ENCODE measurements at places on chromosomes 3 and 15. TPM values are rescaled to one million over a fixed set of nuclear protein-coding genes. Genes with fewer than 3 reads are reported as not detected.
A peak's percentile ranks its signal among the peaks of the same experiment; 100 is the strongest.

GRCh38 chr15:80182611-80183261 lies 29.9 kb downstream of the FAH start:
- H3K4me1 ChIP-seq, result no peaks in the 10 kb centered on the region
- no peaks in the 10 kb centered on the region for H3K27me3 ChIP-seq
- H3K36me3 ChIP-seq, result peaks cover 56% of the 10 kb centered on the region
- H3K4me3 ChIP-seq, result no peak overlapping the region

KLHL18 gene
- total RNA-seq, result 47.0 TPM

ARGFX gene
- not detected for total RNA-seq

P3H2 gene
- total RNA-seq, result not detected

CYP1A2 gene
- total RNA-seq, result not detected

GRCh38 chr3:114223143-114223542 lies 14.2 kb downstream of the ZNF80 start:
- peak; percentile 73 for DNase-seq
- H3K36me3 ChIP-seq, result peaks cover 30% of the 10 kb centered on the region
- peak overlapping the region; percentile 24 for H3K4me3 ChIP-seq
- H3K4me1 ChIP-seq, result peaks cover 51% of the 10 kb centered on the region
- H3K27me3 ChIP-seq, result no peaks in the 10 kb centered on the region
- peak overlapping the region; percentile 86 for H3K27ac ChIP-seq

GRCh38 chr3:102510663-102511062 lies 75.8 kb downstream of the ZPLD1 start:
- H3K27me3 ChIP-seq, result no peaks in the 10 kb centered on the region
- H3K36me3 ChIP-seq, result no peaks in the 10 kb centered on the region
- H3K4me3 ChIP-seq, result no peak overlapping the region
- no peak for DNase-seq
- H3K4me1 ChIP-seq, result no peaks in the 10 kb centered on the region

ACTC1 gene
- not detected for total RNA-seq

DNA sequence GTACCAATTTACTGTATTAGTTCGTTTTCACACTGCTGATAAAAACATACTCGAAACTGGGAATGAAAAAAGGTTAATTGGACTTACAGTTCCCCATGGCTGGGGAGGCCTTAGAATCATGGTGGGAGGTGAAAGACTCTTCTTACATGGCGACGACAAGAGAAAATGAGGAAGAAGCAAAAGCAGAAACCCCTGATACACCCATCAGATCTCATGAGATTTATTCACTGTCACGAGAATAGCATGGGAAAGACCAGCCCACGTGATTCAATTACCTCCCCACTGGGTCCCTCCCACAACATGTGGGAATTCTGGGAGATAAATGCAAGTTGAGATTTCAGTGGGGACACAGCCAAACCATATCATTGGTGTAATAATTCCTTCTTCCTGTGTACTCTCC lies 69.6 kb downstream of the C3orf20 start:
- no peak overlapping the region for H3K27ac ChIP-seq
- H3K4me1 ChIP-seq, result no peaks in the 10 kb centered on the region
- H3K4me3 ChIP-seq, result no peak overlapping the region
- peaks cover 31% of the 10 kb centered on the region for H3K27me3 ChIP-seq
- no peaks in the 10 kb centered on the region for H3K36me3 ChIP-seq

GRCh38 chr3:44309500-44309899 lies 29.1 kb upstream of the TCAIM start:
- no peaks in the 10 kb centered on the region for H3K4me1 ChIP-seq
- no peaks in the 10 kb centered on the region for H3K36me3 ChIP-seq
- no peak overlapping the region for H3K27ac ChIP-seq
- no peak for DNase-seq
- no peak overlapping the region for H3K4me3 ChIP-seq

DNA sequence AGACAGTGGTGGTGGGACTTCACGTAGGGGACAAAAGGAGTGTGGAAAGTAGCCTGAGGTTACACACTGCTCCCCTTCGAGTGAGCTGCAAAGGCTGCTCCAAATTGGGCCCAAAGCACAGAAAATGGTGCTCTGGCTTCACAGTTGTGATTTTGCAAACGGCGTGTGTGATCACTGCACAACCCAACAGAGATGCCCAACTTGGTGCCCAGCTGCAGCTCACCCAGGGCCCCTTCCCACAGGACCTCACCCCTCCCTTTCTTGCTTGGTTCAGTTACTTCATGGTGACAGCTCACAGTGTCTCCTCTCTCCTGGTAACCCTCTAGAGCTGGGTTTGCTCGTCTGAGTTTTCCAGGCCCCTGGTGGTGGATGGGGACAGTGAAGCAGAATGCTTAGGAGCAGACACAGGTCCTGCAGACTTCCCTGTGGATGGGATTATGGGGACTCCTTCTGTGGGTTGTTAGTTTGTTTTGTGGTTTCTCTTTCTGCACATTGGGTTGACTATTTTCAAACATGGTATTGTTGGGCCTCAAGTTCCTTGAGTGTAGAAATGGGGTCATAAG lies 98.3 kb downstream of the TOP2B start:
- H3K4me1 ChIP-seq, result no peaks in the 10 kb centered on the region
- DNase-seq, result no peak
- no peaks in the 10 kb centered on the region for H3K36me3 ChIP-seq
- H3K27me3 ChIP-seq, result peaks cover 4% of the 10 kb centered on the region
- H3K27ac ChIP-seq, result no peak overlapping the region
- H3K4me3 ChIP-seq, result no peak overlapping the region

DNA sequence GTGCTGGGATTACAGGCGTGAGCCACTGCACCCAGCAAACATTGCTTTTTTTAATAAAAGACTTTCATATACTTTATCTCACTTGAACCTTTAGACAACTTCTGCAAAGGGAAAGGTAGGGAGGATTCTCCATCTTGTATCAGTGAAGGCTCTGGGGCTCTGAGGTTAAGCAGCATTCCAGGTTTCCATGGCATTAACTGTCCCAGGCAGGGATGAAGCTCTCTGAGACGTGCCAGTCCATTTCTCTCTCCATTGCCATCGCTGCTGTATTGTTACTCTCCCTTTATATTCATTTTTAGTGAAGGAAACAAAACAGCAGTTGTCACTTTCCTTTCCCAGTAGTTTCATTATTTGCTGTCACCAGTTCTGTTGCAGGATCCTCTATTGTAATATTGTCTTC lies 342.4 kb downstream of the LPP start:
- no peaks in the 10 kb centered on the region for H3K27me3 ChIP-seq
- H3K4me3 ChIP-seq, result no peak overlapping the region
- no peak for DNase-seq
- H3K4me1 ChIP-seq, result peaks cover 2% of the 10 kb centered on the region
- H3K27ac ChIP-seq, result no peak overlapping the region

- H3K4me3 ChIP-seq, result no peak overlapping the region
- no peak overlapping the region for H3K27ac ChIP-seq
- no peak for DNase-seq
- no peaks in the 10 kb centered on the region for H3K27me3 ChIP-seq
Observed at GRCh38 chr3:128859630-128860029, 19.8 kb upstream of the ACAD9 start.

SHC4 gene
- 21.2 TPM for total RNA-seq

DPPA2 gene
- not detected for total RNA-seq

LRRC31 gene
- not detected for total RNA-seq

- H3K4me3 ChIP-seq, result no peak overlapping the region
- no peak for DNase-seq
- no peak overlapping the region for H3K27ac ChIP-seq
- H3K27me3 ChIP-seq, result peaks cover 21% of the 10 kb centered on the region
- H3K36me3 ChIP-seq, result no peaks in the 10 kb centered on the region
Observed at GRCh38 chr15:66864086-66864830, 162.2 kb downstream of the SMAD6 start.

PLSCR5 gene
- total RNA-seq, result not detected

HRH1 gene
- total RNA-seq, result 0.52 TPM

CCR1 gene
- total RNA-seq, result 6.7 TPM

SI gene
- total RNA-seq, result not detected

DNA sequence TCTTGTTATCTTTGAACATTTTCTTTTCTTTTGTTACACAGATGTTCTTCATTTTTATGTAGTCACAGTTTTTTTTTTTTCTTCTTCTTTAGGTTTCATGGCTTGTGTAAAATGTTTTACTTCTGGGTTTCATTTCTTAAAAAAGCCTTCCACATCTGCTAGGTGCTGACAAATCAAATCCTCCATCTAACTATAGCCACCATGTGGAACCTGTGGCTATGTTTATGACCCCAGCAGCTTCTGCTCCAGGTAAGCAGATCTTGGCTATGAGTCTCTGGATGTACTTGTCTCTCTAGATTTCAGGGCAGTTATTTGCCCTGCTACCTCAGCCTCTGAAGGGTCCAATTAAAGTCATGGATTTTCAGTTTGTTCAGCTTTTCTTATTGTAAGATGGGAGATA lies 44.5 kb downstream of the OXSM start:
- no peak overlapping the region for H3K27ac ChIP-seq
- peaks cover 5% of the 10 kb centered on the region for H3K4me1 ChIP-seq
- H3K27me3 ChIP-seq, result peaks cover 8% of the 10 kb centered on the region
- no peak overlapping the region for H3K4me3 ChIP-seq
- no peaks in the 10 kb centered on the region for H3K36me3 ChIP-seq

FOXL2NB gene
- not detected for total RNA-seq

GP9 gene
- total RNA-seq, result not detected

DNA sequence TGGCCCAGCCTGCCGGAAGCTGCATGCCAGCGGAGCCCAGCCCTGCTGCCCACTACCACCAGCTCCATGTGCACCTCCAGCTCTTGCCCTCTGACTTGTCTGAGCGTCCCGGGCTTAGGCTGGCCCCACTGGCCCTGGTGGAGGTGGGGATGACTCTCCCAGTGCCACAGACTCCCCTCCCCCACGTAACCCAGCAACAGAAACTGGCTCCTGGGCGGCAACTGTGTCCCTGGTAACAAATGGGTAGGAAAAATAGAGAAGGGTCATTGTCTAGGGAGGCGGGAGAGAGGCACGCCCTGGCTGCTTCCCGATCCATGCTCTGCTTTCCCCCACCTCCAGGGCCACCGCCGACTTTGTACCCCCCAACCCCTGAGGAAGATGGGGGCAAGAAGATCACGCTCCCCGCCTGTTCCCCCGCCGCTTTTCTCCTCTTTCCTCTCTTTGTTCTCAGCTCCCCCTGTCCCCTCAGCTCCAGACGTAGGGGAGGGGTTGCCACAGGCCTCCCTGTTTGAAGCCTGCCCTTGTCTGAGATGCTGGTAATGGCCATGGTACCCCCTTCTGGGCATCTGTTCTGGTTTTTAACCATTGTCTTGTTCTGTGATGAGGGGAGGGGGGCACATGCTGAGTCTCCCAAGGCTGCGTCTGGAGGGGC lies 10.8 kb upstream of the SEMA3B start:
- H3K36me3 ChIP-seq, result peaks cover 34% of the 10 kb centered on the region
- no peak overlapping the region for H3K4me3 ChIP-seq
- DNase-seq, result no peak

DNA sequence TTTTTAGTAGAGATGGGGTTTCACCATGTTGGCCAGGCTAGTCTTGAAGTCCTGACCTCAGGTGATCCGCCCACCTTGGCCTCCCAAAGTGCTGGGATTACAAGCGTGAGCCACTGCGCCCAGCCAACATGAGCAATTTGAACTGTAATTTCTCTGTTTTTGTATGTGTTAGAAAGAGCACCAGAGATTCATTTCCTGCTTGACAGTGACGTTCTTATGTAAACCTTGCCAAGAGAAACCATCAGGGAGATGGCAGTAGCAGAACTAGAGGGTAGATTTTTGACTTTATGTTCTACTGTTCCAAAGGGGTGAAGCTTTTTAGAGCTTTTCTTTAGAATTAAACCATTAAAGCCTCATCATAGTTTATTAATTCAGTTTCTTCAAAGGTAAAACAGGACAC lies 148.1 kb upstream of the UMPS start:
- DNase-seq, result no peak
- H3K27me3 ChIP-seq, result peaks cover 64% of the 10 kb centered on the region
- H3K27ac ChIP-seq, result no peak overlapping the region
- H3K4me3 ChIP-seq, result no peak overlapping the region
- no peaks in the 10 kb centered on the region for H3K36me3 ChIP-seq
- H3K4me1 ChIP-seq, result peaks cover 8% of the 10 kb centered on the region

GOLGA8J gene
- not detected for total RNA-seq

ACKR4 gene
- total RNA-seq, result 0.26 TPM

DNA sequence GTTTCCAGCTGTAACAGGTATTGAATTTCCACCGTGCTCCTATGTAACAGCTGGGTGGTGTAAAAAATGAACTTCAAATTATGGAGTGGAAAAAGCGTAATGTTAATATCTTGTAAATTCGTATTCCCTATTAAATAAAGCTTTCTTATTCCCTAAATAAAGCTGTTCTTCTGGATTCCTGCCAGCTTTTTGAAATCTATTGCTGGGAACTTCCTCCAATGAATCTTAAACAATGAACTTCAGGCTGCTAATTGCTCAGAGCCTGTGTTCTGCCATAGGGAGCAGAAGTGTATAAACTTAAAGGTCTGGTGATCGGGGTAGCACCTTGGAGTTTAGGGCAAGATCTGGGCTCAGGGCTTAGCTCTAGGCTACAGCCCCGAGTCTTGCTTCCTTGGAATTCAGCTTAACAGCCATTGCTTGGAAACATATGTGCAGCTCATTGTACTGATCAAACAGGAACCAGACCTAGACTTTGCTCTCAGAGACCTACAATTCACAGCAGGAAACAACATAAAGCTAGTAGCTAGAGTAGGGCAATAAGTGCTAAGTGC lies 1.4 kb downstream of the ARL14 start:
- no peak overlapping the region for H3K4me3 ChIP-seq
- H3K27ac ChIP-seq, result no peak overlapping the region
- H3K27me3 ChIP-seq, result peaks cover 11% of the 10 kb centered on the region
- H3K4me1 ChIP-seq, result no peaks in the 10 kb centered on the region
- DNase-seq, result no peak

- no peak for DNase-seq
- no peaks in the 10 kb centered on the region for H3K27me3 ChIP-seq
- H3K27ac ChIP-seq, result no peak overlapping the region
- peaks cover 27% of the 10 kb centered on the region for H3K4me1 ChIP-seq
Observed at GRCh38 chr3:177065285-177066033, 131.8 kb downstream of the TBL1XR1 start.

GRCh38 chr3:57900786-57901185 lies 107.4 kb upstream of the FLNB start:
- H3K27me3 ChIP-seq, result no peaks in the 10 kb centered on the region
- H3K27ac ChIP-seq, result no peak overlapping the region
- H3K4me3 ChIP-seq, result no peak overlapping the region
- no peaks in the 10 kb centered on the region for H3K4me1 ChIP-seq

POPDC2 gene
- 0.66 TPM for total RNA-seq

THBS1 gene
- 1.9 TPM for total RNA-seq

DNA sequence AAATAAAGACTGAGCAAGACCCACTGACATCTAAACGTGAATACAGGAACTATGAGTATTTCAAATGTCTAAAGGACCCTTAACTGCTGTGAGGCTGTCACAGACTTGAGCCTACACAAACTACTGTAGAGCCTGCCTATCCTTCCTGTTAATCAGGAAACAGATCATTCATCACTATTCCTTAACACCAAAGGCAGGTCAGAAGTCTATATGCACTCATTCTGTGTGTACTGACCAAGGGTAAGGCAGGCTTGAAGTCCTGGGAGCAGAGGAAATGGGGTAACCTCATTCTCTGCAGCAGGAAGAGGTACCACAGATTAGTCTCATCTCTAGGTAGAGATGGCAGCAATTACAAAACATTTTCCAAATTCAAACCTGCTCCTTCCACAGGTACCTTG lies 30.7 kb downstream of the NPTN start:
- no peak overlapping the region for H3K4me3 ChIP-seq
- peaks cover 15% of the 10 kb centered on the region for H3K4me1 ChIP-seq
- H3K27me3 ChIP-seq, result no peaks in the 10 kb centered on the region

- no peak for DNase-seq
- H3K27me3 ChIP-seq, result no peaks in the 10 kb centered on the region
- no peak overlapping the region for H3K4me3 ChIP-seq
- no peaks in the 10 kb centered on the region for H3K36me3 ChIP-seq
- no peaks in the 10 kb centered on the region for H3K4me1 ChIP-seq
- no peak overlapping the region for H3K27ac ChIP-seq
Observed at GRCh38 chr3:6994081-6994668, 133.3 kb downstream of the GRM7 start.
